Vagina (tissue), 2 donors: ENCODE measurements at places on chromosomes 4 and X.

DNA sequence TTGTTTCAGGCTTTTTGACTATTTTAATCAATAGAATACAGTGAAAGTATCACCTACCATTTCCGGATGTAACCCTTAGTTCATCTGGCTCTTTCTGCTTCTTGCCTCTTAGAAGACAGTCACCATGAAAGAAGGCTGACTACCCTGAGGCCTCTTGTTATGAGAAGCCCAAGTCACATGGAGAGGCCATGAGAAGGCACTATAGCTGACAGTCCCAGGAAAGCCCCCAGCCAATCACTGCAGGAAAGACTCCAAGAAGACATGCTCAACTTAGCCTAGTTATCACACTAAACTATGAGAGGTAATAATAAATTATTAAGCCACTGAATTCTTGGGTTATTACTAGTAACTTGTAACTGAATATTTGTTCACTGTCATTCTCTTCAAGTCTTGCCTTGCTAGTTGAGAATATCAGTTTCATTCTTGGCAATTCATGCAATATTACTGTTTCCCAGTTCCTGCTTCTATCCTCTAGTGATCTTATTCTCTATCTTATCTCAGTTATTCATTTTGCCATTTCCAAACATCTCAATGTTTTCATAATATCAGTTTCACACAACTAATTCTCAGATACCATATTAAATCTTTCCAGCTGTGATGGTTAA lies 57.1 kb upstream of the GUCY1A1 start:
- DNase-seq = no peak

- no peak for DNase-seq
These were observed 35.0 kb downstream of the FBXW7 start for GRCh38 chr4:152500800-152501434.

DNA sequence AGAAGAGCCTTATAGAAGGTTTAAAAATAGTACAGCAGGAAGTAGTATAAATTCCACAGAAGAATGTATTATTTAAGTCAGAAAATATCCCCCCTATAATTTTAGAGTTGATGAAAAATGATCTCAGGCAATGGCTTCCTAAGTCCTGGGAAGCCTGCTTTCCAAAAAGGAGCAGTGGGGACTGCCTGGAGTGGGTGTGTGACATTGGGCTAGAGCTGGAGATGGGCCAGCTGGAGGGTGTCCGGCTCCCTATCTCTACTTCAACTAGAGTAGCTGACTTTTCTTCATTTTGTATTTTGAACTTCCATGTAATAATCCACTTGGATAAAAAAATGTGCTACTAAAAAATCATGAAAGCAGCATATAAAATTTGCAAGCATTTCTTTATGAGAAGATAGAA lies 253.9 kb downstream of the ANK2 start:
- no peak for DNase-seq

GRCh38 chr4:161148051-161148450 lies 1015.7 kb downstream of the FSTL5 start:
- DNase-seq = no peak

DNA sequence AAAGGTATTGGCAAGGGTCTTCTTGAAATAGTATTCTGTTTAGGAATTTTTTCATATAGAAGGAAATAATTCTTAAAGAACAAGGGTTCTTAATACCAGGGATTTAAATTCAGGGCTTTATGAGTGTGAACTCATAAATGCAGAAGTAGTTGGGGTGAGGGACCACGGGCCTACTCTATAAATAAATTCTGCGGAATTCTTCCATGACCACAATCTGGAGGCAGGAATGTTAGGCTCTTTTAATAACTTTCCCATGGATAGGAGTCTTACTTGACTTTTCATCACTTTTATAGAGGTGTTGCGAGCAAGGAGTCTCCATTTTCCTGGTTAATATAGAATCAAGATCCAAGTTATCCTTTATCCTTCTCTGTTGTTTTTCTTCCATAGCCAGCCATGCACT lies 76.7 kb upstream of the SLC4A4 start:
- no peak for DNase-seq

- no peak for DNase-seq
These were observed 471.7 kb downstream of the GASK1B start for GRCh38 chr4:157700898-157701694.

- no peak for DNase-seq
These were observed 102.3 kb downstream of the LARP1B start for GRCh38 chr4:128163177-128164117.

- no peak for DNase-seq
These were observed 55.9 kb upstream of the EDNRA start for GRCh38 chr4:147425019-147425418.

- DNase-seq = no peak
These were observed 418.9 kb upstream of the CPEB2 start for GRCh38 chr4:14583331-14583730.

DNA sequence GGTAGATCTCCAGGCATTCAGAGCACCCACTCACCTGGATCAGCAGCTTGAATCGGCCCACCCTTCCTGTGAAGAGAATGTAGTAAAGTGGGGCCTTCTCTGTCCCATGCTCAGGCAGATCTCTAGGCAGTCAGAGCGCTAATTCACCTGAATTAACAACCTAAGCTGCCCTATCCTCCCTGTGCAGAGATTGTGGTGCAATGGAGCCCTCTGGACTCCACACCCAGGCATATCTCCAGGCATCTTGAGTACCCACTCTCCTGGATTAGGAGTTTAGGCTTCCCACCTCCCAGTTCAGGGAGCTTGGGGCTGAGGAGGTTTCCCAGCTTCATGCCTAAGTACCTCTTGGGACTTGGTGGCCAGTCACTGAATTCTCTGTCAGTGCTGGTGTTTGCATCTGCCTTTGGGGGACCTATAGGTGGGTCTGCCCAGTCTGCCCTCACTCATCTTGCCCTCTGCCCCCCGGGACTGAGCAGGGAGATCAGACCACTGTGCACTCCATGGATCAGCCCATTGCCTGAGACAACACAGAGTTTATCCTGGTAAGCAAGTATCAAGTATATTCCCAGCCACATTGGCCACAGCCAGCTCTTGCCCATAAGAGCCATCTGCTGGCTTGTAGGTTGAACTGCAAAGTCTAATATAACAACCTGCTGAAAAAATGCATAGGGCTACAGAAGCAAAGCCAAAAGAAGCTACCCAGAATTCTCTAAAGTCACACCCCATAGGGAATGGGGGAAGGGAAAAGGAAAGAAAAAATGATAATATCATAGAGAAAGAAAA lies 372.9 kb downstream of the KLHL13 start:
- no peak for DNase-seq

DNA sequence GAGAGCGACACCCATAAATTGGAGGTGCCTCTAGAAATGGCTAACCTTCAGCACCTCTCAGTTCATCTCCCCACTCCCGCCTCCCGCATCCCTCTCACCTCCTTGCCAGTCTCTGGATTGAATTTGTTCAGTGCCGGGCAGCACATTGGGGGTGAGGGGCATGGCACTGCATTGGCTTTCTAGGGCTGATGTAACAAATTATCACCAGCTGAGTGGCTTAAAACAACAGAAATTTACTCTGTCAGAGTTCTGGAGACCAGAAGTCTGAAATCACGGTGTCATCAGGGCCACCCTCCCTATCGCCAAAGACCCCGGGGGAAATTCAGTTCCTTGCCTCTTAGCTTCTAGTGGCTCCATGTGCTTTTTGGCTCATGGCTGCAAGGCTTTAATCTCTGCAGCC lies 105.1 kb upstream of the RBPJ start:
- no peak for DNase-seq

- DNase-seq = no peak
These were observed 374.1 kb downstream of the FBXW7 start for GRCh38 chr4:152161676-152162330.

GRCh38 chrX:11100281-11101035 lies 10.7 kb upstream of the HCCS start:
- no peak for DNase-seq

- DNase-seq = no peak
These were observed 5.7 kb downstream of the TCEAL3 start for GRCh38 chrX:103613362-103613890.

DNA sequence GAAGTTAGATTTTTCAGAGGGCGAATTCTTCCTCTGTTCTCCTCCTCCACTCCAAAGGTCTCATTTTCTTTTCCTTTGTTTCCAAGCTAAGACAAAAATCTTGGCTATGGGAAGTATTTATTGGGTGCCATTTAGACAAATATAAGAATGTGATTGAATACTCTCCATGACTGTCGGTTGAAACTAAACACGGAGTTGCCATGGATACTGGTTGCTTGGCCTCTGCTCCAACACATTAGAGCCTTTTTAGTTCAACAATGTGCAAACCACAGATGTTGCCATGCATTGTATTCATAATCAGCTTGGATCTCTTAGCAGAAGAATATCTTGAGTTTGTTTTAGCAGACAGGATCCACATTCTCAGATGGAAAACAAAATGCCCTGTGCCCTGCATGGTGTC lies 366.5 kb upstream of the LCORL start:
- no peak for DNase-seq

- DNase-seq = no peak
These were observed 841.1 kb downstream of the CENPC start for GRCh38 chr4:66704243-66704642.

DNA sequence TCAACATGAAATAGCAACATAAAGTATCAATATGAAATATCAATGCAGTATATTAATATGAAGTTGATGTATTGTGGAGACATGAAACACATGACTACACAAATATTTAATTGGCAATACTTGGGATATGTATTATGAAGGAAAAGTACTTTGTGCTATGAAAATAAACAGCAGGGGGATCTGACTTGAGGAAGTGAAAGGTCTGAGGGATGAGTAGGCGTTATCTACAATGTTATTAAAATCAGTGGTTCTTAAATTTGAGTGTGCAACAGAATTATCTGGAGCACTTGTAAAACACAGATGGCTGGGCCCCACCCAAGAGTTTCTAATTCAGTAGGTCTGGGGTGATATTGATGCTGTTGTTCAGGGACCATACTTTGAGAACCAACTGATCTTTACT lies 27.4 kb upstream of the ARX start:
- DNase-seq = no peak

- no peak for DNase-seq
These were observed 610.0 kb upstream of the LCORL start for GRCh38 chr4:18631586-18631985.
